ENCODE measurements at places on chromosomes 11 and 22. TPM values are rescaled to one million over a fixed set of nuclear protein-coding genes. Genes with fewer than 3 reads are reported as not detected.

The PI4KA gene
- 82.0 TPM for total RNA-seq

- DNase-seq: no peak
Observed at GRCh38 chr11:60860943-60861342, 5.2 kb upstream of the PTGDR2 start.

The NPTXR gene
- total RNA-seq: 9.3 TPM

The CBLIF gene
- not detected for total RNA-seq

The PATE4 gene
- total RNA-seq: not detected

- no peak for DNase-seq
Observed at GRCh38 chr11:73185680-73186293, 32.3 kb upstream of the P2RY2 start.
